ENCODE measurements at places on chromosomes 5 and 9.

GRCh38 chr5:37492778-37493555 lies 113.8 kb downstream of the WDR70 start:
- DNase-seq = no peak

- DNase-seq = no peak
These were observed 42.3 kb upstream of the DHFR start for GRCh38 chr5:80697100-80697499.

- DNase-seq = no peak
These were observed 31.1 kb upstream of the STXBP1 start for GRCh38 chr9:127580879-127581475.

DNA sequence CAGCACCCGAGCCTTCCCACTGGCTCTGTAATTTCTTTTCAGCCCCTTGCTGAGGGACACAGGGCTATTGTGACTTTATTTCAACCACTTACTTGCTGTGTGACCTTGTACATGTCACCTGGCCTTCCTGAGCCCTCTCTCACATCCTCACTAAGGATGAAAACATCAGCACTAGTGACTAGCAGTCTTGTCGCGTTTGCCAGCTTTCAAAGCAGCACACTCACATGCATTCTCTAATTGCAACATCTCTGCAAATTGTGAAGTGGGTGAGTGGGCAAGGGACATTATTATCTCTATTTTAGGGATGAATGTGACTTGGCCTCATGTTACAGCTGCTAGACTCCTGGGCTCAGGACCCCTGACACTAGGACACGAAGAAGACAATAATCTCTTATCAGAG lies 144.5 kb downstream of the SEC61B start:
- no peak for DNase-seq

DNA sequence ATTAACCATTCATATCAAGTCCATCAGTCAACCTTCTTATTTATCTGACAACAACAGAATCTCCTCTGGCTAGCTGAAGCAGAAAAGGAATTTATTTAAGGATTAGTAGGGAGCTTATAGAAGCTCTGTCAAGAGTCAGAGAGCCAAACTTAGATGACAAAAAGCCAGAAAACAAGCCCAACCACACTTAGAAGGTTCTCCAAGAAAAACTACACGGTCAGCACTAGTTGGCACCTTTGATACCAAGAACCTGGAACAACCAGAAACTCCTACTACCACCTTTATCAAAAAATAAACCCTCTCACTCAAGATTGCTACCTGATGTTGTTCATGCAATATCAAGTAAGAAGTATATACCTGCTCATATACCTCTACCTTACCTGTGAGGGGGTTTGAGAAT lies 36.9 kb downstream of the RANBP6 start:
- no peak for DNase-seq

DNA sequence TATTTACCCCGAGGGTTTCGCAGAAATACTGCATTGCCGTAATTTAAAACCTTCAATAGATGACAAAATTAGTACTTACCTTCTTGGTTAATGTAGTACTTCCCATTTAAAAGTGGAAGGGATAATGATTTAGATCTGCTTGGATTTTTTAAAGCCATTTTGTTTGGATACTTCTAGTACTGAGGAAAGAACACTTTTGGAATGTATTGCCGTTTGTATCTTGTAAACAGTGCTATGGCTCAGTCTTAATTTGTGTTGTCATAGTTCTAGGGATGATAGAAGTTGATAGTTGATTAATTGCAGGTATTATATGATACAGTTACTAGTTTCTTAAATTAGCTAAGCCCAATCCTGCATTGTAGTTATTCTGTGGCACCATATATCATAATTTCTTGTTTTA lies 33.1 kb downstream of the TNPO1 start:
- DNase-seq = no peak

GRCh38 chr5:66933066-66933465 lies 263.5 kb downstream of the CD180 start:
- no peak for DNase-seq

- DNase-seq = no peak
These were observed 11.4 kb upstream of the NRARP start for GRCh38 chr9:137313326-137313936.

DNA sequence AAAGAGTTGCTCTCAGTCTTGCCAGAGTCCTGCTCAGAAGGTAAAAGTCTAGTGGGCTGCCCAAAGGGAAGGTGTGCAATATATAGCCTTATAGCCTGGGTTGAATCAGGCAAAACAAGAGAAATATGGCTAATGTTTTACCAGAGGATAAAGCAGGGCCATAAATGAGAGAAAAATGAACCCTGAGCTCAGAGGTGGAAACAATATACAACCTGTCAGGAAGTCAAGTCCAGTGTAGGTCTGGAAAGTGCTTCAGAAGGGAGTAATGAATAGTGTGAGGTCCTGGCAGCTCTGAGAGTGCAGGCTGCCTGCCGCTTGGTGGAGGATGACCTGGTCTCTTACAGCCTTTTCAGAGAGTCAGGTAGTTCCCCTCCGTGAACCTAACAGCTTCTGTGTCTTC lies 177.8 kb upstream of the TNC start:
- DNase-seq = no peak

GRCh38 chr5:83608122-83608521 lies 112.5 kb downstream of the HAPLN1 start:
- DNase-seq = no peak

- no peak for DNase-seq
These were observed 15.7 kb upstream of the ERBIN start for GRCh38 chr5:65910711-65911110.

GRCh38 chr5:167819406-167819805 lies 472.0 kb upstream of the WWC1 start:
- DNase-seq = no peak

GRCh38 chr9:135501261-135502167 lies 1.0 kb downstream of the MRPS2 start:
- DNase-seq = no peak

- no peak for DNase-seq
These were observed 25.7 kb upstream of the PPP3R2 start for GRCh38 chr9:101620452-101620851.

DNA sequence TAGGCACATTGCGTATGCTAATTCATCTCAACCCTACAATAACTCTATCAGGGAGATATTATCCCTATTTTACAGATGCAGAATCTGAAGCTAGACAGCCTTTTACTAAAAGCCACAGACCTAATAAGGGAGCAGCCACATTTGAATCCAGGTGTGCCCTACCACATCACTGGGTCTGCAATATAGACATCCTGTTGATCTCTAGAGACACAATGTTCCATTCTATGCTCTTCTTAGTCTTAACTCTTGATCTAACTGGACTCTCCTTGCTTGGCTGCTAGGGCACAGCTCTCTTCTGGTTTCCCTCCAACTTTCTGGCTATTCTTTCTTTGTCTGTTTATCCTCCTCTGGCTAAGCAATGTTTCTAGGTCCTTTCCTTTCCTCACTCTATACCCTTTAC lies 1.4 kb upstream of the SPATA6L start:
- DNase-seq = no peak

DNA sequence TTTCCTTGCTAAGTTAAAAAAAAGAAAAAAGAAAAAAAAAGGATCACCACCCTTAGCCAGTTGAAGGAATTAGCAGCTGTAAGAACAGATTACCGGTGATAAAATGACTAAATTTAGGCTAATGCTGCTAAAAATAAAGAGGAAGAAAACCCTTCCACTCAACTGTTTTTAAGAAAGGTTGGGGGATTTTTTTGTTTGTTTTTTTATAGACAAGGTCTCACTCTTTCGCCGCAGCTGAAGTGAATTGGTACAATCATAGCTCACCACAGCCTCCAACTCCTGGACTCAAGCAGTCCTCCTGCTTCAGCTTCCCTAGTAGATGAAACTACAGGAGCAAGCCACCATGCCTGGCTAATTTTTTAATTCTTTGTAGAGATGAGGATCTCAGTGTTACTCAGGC lies 101.7 kb downstream of the SNCAIP start:
- DNase-seq = no peak

DNA sequence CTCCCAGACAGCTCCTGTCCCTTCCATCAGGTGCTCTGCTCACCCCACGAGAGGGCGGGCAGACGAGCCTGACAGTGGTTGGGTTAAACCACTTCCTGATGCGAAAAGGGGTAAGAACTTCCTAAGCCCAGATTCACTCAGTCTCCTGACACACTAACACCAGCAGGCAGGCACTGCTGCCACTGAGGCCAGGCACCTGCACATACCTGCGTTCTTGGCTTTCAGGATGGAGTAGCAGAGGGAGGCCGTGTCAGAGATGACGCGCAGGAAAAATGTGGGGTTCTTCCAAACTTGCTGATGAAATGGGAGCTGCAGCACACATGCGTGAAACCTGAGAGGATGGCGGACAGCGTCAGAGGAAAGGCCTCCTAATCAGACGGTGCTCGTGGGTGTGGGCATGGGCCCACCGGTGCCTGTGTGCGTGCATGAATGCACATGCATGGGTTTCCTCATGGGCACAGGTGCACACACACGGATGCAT lies 29.9 kb downstream of the SLC6A18 start:
- DNase-seq = peak; percentile 35

DNA sequence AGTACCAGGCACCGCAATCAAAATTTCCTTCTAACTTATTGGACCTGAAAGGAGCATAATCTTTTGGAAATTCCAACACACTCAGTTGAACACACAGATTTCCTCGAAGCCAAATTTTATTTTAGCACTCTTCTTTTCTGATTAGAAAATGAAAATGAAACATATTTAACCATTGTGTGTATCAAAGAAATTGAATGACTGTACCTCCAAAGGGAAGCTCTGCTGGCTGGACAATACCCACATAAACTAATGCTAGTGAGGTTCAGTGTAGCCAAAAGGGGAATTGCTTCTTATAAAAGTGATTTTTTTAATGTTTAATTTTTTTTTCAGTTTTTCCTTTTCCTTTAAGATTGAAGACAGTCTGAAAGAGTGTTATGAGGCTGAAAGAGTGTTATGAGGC lies 239.6 kb upstream of the NREP start:
- no peak for DNase-seq

DNA sequence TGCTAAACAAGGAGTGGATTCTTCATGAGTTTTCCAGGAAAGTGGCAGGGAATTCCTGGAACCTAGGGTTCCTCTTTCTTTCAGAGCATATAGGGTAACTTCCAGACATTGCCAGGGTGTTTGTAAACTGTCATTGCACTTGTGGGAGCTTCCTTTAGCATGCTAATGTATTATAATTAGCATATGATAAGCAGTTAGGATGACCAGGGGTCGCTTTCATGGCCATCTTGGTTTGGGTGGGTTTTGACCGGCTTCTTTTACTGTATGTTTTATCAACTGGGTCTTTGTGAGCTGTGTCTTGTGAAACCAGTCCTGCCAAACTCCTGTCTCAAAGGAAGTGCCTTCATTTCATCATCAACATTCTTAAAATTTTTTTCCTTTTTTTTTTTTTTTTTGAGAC lies 11.9 kb upstream of the MELK start:
- DNase-seq = no peak

DNA sequence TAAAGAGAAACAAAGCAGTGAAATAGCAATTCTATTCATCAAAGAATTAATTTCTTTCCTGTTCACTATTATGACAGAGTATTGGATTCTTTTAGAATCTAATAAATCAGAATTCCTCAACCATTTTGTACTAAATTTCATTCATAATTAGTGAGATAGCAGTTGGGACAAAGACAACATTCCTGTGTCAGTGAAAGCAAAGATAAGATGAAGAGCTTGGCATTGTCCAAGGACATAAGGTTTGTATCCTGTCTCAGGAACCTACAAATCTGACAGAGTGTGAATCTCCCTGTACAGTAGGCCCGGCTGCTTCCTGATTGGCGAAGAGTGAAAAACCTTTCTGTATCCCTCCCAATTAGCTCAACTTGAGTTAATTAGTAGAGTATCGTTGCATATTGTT lies 349.1 kb downstream of the ISL1 start:
- no peak for DNase-seq

DNA sequence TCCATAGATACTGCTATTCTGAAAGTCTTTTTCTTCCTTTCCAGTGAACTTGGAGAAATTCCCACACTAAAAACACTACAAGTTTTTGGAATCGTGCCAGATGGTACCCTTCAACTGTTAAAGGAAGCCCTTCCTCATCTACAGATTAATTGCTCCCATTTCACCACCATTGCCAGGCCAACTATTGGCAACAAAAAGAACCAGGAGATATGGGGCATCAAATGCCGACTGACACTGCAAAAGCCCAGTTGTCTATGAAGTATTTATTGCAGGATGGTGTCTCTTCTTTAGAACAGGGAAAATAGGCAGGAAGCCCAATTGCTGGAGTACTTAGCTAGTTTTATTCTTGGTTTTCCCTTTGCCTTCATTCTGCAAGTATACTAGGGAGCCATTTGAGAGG lies 29.9 kb downstream of the SKP2 start:
- no peak for DNase-seq

GRCh38 chr9:120450916-120451315 lies 129.1 kb downstream of the CDK5RAP2 start:
- DNase-seq = no peak

GRCh38 chr5:164013077-164013670 lies 507.8 kb downstream of the MAT2B start:
- DNase-seq = peak; percentile 42

DNA sequence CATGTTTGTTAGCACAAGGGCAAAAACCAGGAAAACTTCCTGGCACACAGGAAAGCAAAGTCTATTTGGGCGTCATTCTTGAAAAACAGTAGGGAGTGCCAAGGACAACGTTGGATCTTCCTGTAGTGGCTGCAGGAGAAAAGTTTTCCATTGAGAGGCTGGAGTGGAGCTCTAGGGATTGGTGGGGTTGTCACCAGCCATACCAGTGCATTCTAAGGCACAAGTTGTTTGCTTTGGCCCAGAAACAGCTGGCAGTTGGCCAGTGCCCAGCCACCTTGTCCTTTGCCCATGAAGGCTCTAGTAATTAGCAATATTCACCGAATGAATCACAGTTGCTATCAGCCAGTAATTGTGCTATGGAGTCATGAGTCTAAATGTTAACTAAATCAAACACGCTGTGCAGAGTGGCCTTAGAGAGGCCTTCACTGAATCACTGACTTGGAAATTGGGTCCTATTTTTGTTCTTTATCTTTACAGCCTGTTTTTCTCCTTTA lies 26.4 kb downstream of the TNFSF15 start:
- no peak for DNase-seq

DNA sequence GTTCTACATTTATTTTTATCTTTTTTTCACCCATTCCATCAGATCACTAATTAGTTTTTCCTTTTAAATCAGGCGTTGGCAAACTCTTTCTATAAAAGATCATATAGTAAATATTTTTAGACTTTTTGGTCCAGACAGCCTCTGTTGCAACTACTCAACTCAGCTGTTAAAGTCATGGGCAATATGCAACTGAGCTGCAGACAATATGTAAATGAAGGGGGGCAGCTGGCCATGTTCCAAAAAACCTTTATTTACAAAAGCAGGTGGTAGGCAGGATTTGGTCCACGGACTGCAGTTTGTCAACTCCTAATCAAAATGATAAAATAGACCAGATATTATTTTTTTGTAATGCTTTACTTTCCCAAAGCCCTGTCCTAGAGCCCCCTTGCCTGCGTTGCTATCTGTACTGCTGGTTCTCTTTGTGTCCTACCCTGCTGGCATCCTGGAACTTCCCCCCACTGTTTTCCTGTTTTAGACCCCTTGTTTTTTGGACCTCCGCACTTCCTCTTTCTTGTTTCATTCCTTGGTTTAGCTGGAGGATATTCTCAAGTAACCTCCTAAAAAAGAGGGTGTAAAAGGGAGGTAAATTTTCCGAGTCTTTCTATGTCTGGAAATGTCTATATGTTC lies 24.7 kb upstream of the TNFSF8 start:
- no peak for DNase-seq

All from stimulated activated naive CD8-positive, alpha-beta T cell treated with anti-CD3 and anti-CD28 coated beads, Interleukin-15, Interleukin-2, amounts not matched to agents 100 U/mL and 50 U/mL, for 24 hours (primary cell).